A549 treated with CpdA at 1 μM for 4 hours (cell line): ENCODE measurements at places on chromosomes 16 and 17. TPM values are rescaled to one million over a fixed set of nuclear protein-coding genes. Genes with fewer than 3 reads are reported as not detected.

Gene EXOC3L1
- 0.07 to 0.48 TPM in 2 of 5 replicates, not detected in the others for total RNA-seq

Gene GPR179
- total RNA-seq: 0.03 to 0.08 TPM (median 0.04 TPM) in 4 of 5 replicates, not detected in the other

Gene KRT33B
- total RNA-seq: 0.05 to 0.13 TPM (median 0.10 TPM) in 3 of 5 replicates, not detected in the others

Gene TOM1L2
- total RNA-seq: 17.4 to 23.5 TPM (median 20.0 TPM) in 5 replicates

Gene DLG4
- total RNA-seq: 7.9 to 9.6 TPM (median 8.9 TPM) in 5 replicates

Gene WNT9B
- not detected in 5 replicates for total RNA-seq

Gene ASGR1
- total RNA-seq: 0.82 to 1.2 TPM (median 1.0 TPM) in 5 replicates

Gene WDR90
- 16.8 to 31.5 TPM (median 24.8 TPM) in 5 replicates for total RNA-seq

Gene CLEC18C
- total RNA-seq: 0.08 to 0.24 TPM (median 0.10 TPM) in 3 of 5 replicates, not detected in the others

Gene HOXB2
- total RNA-seq: 0.44 to 0.69 TPM (median 0.55 TPM) in 4 of 5 replicates, not detected in the other

Gene SUZ12
- 24.5 to 29.9 TPM (median 25.5 TPM) in 5 replicates for total RNA-seq

Gene ANKS4B
- total RNA-seq: 0.07 to 0.12 TPM (median 0.09 TPM) in 5 replicates

Gene CD300E
- total RNA-seq: not detected in 5 replicates

Gene TNFRSF17
- total RNA-seq: not detected in 5 replicates

Gene MFAP4
- 0.07 TPM in 1 of 5 replicates, not detected in the others for total RNA-seq

Gene DPEP3
- total RNA-seq: not detected in 5 replicates
